ENCODE measurements at places on chromosomes 4 and X.

GRCh38 chr4:140755774-140756318, 339 bp downstream of the TBC1D9 start:
- peak; percentile 52 for DNase-seq

DNA sequence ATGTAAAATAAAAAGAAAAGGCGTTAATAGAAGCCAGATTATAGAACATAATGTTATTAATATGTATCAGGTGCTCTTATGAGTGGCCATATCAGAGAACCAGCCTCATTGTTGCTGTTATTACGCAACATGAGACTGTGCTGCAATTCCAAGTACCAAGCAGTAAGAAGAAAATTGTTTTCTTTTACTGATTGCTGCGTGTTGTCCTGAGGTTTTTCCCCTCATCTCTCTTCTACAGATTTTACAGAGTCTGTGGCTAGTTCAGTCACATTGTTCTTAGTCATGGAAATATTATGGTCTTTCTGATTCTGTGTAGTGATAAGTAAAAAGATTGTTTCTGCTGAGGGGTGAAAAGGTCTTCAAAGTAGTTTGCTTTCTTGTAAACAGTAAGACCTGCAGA, 55.9 kb downstream of the NPNT start:
- no peak for DNase-seq

GRCh38 chrX:81201071-81201470, 642 bp downstream of the HMGN5 start:
- DNase-seq: peak; percentile 6

DNA sequence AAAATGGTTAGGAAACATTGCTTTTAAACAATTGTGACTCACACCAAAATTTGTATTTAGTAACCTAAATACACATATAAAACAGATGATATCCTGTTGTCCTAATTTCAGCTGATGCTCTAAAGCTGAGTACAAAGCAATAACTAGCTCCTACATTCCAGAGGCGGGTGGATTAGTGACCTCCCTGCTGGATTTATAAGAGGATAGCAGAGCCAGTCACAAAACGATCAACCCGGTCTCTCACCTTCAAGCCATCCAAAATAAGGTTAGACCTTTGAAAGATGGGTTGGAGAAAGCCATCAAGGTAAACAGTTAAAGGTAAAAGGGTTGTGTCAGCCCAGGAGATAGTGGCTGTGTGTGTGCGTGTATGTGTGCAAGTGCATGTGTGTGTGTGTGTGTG, 43.2 kb upstream of the SFRP2 start:
- DNase-seq: no peak

DNA sequence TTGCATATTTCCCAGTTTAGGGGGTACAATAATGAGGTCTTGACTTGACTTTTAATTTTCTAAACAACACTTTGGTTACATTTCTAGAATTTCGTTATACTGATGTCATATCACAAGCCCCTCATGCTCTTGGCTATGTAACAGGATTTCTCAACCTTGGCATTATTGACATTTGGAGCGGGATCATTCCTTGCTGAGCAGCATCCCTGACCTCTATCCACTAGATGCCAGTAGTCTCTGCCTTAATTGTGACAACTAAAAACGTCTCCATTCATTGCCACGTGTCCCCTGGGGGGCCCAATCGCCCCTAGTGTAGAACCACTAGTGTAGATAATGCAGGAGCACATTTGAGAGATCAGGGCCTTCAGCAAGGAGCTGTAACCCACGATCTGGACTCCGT, 234.2 kb upstream of the MID1 start:
- DNase-seq: no peak

GRCh38 chr4:53818104-53818503, 226.8 kb upstream of the LNX1 start:
- no peak for DNase-seq

GRCh38 chr4:184664445-184665210, 15.1 kb downstream of the PRIMPOL start:
- DNase-seq: peak; percentile 26

GRCh38 chr4:164847016-164847415, 30.0 kb upstream of the APELA start:
- no peak for DNase-seq

DNA sequence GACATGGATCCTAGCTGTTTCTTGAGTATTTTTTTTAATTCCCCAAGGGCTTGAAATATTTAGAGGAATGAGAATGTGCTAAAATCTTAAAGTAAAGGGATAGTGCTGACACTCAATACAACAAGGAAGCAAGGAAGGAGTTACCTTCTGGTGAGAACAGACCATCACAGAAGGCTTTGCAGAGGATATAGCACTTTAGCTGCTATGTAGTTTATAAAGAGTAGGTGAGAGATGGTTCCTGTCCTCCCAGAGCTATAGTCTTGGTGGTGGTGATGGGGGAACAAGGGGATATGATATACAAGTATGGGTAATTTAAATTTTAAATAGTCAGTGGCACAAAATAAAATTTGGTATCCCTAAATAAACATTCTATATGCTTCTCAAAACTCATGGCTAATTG, 47.6 kb downstream of the MTHFD2L start:
- DNase-seq: no peak

- DNase-seq: peak; percentile 42
These were observed 274.3 kb upstream of the TACR3 start for GRCh38 chr4:103994059-103994458.

DNA sequence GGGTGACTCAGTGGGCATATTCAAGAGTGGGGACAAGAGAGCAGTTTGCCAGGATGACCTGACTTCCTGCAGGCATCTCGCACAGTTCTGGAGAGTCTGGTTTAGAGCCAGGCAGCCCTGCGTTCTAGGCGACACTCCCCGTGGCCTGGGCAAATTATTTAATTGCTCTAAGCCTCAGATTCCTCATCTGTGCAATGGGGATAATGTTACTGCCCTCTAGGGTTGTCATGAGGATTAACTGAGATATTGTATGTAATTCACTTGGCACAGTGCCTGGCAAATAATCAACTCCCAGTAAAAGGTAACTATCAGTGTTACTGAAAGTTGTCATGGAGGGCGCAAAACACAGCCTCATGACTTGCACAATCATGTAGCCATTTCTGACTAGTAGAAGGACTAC, 48.8 kb upstream of the PITX2 start:
- no peak for DNase-seq

GRCh38 chr4:100933628-100934027, 413.7 kb downstream of the PPP3CA start:
- DNase-seq: peak; percentile 27

DNA sequence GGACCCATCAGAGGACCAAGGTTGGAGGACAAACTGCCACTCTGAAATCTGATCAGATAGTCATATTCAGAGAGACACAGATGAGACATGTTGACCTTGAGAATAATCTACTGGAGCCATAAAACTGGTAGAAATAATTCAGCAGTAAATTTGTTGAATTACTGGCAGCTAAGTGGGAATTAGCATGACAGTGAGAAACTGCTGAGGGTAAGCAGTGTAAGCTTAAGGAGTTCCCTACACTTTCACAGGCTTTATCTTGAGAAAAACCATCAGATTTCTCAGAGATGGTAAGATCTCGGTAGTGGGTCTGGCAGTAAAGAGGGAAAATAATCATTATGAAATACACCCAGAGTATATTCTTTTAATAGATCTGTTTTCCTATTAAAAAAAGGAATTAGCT, 213.7 kb downstream of the TECRL start:
- no peak for DNase-seq

DNA sequence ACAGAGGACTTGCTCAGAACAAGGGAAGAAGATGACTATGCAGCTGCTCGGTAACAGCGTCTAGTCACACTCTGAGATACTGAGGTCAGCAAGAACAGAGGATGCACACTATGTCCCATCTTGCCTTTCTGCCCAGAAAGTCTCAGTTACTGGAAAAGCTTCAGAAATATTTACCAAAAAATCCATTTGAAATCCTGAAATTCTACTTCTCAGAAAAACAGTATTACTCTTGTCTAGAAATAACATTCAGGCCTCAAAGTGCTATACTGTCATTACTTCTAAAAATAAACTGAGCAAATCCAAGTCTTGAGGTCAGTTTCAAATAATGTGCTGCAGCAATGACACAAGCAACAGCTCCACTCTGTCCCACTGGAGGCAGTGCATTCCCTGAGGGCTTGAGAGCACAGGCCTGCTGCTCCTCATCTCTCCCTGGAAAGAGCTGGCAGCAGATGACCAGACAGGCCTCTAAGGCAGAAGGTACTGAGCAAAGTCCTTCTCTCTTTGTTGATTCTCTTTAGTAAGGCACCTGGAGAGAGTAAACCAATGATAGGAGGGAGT, 76.9 kb downstream of the CAMK2D start:
- peak; percentile 48 for DNase-seq

DNA sequence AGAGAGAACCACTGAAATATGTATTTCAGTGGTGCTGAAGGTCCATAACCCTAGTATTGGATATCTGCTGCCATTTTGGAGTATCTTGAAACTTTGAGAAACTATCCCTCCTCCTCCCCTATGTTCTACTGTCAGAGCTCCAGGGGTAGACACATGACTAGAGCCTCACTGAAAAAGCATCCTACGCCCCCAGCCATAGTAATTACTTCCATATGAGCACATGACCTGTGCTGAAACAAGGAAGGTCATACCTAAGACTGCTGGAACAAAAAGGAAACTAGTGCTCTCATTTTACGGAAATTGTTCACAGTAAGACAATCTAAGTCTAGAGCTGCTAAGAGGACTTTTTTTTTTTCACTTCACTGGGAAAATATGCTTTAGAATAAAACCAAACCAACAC, 42.0 kb upstream of the MAPK10 start:
- DNase-seq: no peak

DNA sequence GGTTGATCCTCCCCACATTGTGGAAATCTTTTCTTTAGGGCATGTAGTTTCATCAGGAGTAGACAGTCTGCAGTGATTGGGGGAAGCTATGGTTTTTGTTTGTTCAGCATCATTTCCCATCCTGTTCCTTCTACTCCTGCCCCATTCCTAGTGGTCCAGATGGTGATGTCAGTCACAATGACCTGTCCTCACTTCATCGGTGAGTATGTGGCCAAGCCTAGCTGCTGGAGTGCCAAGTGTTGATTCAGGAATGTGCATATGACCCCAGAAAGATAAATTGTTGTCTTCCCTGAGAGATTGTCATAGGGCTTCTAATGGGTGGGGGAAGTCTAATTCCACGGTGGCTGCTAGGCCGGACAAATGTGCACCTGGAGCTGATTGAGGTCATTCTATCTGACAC, 130.6 kb upstream of the FAT1 start:
- peak; percentile 64 for DNase-seq

DNA sequence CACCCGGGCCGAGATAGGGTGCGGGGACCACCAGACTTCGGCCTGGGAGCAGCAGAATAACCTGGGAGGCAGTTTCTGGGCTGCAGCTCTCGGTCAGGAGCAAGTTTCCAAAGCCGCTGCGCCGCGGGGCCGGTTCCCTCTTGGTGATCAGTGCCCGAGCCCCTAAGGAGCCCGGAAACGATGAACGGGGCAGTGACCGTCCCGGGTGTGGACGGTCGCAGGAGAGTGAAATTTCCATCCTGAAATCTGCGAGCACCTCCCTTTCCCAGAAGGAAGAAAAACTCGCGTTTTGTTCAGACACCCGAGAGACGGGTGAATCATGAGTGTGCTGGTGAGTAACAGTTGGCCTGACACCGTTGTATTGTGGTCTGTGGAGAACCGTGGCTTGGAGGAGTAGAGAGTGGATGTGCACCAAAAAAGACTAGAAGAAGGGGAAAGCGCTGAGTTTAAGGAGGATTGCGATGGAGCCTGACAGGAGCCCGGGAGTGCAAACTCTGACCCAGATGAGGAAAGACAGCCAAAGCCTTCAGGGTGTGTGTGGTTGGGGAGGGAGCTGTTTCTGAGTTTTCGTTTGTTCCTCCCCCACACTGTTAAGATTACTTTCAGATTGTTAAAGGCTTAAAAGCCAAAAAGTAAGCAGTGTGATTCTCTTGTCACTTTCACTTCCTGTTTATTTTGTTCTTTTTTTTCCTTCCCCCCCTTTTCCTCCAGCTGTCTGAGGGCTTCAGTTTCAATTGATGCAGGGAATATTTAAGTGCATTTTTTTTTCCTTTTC, 828 bp downstream of the MCUB start:
- DNase-seq: peak; percentile 81

DNA sequence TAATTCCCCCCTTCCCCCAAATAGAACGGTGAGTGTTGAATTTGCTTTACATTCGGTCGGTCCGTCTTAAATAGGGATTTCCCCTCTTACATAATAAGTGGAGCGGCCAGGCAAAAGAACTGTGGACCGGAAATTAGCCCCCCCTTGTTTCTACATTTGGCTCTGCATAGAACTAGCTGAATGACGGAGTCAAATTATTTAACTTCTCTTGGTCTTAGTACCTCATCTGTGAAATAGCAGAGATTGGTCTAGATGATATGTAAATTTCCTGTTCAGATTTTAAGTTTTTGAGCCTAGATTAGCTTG, 1.3 kb downstream of the SPATA18 start:
- DNase-seq: no peak

DNA sequence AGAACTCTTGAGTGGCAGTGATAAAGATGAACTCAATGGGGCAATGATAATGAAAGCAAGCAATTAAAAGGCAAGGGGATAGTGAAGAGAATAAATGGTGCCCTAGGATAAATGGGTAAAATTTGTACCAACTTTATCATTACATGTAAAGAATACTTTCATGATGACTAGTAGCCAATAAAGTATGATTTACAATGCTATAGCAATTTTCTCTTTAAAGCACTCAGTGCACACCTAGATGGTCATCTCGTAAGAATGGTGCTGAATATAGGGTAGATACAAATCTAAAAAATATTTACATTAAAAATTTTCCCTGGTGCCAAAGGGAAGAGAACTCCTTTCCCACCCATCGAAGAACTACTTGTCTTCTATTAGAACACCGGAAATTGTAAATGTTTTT, 651.4 kb downstream of the STPG2 start:
- no peak for DNase-seq

DNA sequence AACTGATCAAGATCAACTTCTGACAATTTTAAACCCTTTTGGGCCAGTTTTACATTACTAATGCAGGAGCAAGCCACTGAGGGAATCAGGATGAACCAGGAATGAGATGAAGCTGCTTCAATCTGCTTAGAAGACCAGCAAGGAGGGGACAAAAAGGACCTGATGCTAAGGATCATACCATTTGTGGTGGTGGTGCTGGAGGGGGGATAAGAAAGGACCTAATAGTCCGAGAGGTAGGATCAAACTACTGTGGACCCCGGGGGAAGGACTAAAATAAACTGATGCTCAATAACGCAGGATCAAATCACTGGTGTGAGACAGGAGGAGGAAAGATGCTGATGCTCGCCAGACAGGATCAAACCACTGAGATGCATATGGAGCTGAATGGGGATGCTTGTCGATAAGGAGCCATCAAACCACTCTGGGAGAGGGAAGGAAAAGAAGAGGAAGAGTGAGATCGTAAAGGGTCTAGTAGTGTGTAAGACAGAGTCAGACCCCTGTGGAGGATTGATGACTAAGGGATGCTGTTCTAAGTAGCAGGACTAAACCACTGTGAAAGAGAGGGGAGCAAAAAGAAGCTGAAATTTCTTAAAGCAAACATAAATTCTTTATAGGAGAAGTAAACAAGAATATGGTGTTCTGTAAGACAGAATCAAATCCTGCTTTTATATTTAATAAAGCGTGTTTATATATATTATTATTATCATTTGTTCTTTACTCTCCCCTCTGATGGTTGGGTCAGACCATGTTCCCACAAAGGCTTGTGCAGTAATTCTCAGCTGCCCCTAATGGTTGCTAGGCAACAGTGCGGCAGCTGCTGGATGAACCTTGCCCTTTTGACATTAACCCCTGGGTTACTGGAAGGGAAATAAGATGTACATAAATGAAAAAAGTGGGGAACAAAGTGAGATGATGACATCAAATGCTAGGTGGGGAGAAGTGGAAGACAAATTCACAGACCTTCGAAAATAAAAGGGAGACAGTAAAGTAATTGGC, 432.5 kb upstream of the FGF16 start:
- no peak for DNase-seq

Measured in ELR (cell line).